ENCODE measurements at places on chromosomes 2 and 18.

DNA sequence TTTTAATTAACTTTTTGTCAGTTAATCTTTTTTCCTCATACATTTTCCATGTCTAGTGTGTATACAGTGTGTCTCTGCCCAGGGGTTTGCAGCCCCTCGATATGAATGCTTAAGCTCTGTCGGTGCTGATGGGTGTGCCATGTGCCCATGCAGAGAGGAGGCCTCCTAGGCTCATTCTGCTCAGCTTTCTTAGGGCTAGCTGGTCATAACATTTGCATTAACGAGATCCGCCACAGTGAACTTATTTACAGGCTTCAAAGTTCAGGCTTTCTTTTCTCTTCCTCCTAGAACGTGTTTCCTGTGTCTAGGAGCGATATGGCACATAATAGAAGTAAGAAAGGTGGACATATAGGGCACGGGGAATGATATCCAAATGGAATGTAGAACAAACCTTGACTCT lies 783.3 kb downstream of the PLCL1 start:
- DNase-seq, result no peak

- DNase-seq, result no peak
Observed at GRCh38 chr2:203818656-203819055, 48.9 kb upstream of the CTLA4 start.

DNA sequence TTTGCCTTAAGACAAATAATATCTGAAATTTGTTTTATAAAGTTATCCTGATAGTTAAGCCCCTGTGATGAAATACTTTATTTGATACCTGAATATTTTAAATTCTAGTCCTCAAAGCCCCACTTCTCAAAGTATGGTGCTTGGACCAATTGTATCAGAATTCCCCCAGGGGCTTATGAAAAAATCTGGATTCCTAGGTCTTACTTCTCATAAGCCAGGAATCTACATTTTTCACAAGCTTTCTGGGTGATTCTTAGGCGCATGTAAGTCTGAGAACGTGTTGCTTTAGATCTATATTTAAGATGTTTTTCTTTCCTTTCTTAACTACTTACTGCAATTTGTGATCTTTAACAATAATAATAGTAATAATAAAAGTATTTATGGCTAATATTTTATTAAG lies 53.1 kb downstream of the MYO1B start:
- no peak for DNase-seq

DNA sequence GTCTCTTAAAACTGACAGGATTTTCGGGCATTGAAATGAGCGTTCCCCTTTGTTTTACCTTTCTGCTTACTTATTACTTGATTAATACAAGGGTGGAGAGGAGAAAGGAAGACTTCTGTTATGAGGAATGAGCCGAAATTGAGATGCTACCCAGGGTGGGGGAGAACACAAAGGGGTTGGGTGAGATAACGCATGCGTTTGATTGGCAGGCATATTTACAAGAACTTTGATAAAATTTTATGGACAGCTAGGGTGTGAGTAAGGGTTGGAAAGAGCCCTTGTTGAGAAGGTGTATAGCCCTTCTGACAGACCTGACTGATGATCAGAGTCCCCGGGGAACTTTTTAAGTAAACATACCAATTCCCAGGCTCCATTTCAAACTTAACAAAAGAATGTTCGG lies 1.8 kb downstream of the RNF138 start:
- DNase-seq, result no peak

DNA sequence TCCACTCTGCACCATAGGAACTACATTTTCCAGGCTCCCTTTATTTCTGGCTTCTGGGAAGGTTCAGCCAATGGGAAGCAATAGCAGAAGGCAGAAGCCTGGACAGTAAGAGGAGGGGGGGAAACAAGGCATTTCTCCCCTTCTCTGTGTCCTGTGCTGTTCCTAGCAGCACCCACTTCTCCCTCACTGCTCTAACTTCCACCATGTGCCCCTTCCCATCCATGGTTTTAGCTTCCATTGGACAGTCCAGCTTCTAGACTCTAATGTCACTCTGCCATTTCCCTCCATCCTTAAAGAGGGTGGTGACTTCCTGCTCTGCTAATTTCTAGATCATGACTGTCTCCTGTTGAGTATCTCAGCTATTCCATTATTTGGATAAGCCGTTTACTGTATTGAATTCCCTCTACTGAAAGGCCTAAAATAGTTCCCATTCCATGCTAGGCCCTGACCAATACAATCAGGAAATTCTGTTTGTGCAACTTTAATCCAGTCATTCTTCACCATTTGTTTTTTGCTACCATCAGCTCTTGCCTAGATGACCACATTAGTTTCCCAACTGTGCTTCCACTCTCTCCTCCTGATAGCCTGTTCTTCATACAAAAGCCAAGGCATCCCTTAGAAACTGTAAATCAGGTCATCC lies 20.8 kb upstream of the LYPD1 start:
- DNase-seq, result no peak

GRCh38 chr2:126729896-126730295 lies 73.9 kb downstream of the GYPC start:
- no peak for DNase-seq

- DNase-seq, result no peak
Observed at GRCh38 chr18:48164116-48164515, 233.7 kb upstream of the SMAD2 start.

DNA sequence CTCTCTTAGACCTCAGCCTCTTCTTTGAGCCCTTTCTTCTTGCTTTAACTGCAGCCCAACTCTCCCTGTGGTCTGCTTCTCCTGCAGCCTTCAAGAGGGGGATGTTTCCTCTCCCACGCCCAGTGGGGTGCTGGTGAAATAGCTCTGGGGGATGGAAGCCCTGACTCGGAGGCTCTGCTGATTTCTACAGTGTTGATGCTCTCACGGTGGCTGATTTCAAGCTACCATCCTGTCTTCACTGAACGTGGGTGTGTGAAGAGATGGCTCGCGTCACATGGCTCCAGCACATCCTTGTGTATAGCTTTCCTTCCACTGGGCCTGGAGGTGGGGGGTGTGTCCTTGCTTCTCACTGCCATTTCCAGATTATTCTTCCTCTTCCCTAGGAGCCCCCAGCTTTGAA lies 20.0 kb downstream of the MPP4 start:
- peak; percentile 35 for DNase-seq

DNA sequence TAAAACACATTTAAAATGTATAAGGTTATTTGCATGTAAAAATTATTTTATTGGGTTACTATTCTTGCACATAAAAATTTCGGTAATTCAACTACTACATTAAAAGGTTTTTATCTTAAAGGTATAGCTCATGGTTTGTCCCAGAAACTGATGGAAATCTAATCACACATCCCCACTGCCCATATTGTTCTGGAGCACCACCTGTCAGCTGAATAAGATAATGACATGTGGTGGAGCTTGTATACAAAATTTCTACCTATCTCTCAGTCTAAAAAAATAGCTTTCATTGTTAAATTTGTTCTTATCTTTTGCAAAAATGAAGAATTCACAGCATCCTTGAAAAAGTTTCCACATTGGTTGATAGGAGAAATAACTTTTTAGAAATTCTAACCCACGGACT lies 18.3 kb downstream of the ERBB4 start:
- DNase-seq, result no peak

DNA sequence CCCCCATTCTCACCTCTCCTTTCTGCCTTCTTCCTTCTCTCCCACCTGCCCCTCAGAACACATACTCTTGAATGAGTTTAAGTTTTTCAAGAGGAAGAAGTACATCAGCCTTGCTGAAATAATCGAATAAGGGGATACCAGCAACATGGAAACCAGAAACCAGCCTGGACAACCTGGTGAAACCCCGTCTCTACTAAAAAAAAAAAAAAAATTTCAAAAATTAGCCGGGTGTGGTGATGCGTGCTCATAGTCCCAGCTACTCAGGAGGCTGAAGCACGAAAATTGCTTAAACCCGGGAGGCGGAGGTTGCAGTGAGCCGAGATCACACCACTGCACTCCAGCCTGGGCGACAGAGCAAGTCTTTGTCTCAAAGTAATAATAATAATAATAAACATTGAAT lies 75.0 kb upstream of the SLC1A4 start:
- DNase-seq, result no peak

GRCh38 chr2:196566961-196567666 lies 72.4 kb upstream of the CCDC150 start:
- no peak for DNase-seq

DNA sequence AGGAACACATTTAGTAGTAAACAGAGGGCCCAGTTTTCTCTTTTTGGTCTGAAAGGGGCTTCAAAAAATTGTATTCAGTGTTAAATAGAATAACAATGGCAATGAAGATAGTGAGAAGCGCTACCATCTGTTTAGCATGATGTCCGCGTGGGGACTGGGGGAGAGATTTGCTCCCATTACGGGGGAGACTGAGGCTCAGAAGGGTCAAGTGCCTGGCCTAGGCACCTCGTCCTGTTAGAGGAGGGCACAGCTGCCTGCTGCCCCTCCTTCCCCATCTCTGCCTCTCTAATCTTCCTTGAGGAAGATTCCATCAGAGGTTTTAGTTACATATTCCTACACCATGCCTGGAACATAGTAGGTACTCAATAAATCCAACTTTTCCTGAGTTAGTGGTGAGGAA lies 10.1 kb upstream of the TMEM185B start:
- no peak for DNase-seq

- no peak for DNase-seq
Observed at GRCh38 chr2:229725716-229726574, 11.6 kb upstream of the DNER start.

DNA sequence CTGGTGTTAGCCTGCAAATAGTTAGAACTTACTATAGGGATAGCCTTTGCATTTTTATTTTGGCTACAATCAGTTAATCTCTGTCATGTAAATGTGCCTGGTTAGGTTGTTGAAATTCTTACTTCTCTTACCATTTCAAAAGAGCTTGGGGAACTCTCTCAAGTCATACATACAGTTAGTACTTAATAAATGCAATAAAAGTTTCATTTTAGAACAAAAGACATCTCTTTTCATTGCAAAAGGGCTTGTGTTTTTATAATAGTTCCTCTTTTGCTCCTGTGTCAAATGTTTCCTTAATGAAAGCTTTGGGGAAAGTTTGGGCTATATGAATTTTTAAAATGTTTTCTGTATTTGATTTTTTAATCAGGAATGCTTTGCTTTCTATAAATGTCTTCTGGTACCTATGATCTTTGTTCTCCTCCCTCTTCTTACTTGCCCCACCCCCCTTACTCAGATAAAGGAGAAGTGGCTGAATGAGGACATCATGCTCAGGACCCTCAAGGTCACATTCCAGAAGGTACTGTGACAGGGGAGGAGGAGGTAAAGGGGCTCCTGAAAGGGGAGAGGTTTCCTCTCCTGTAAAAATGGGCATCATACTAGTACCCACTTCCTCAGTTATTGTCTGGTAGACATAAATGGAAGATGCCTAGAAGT lies 13.6 kb downstream of the PTPN18 start:
- no peak for DNase-seq

DNA sequence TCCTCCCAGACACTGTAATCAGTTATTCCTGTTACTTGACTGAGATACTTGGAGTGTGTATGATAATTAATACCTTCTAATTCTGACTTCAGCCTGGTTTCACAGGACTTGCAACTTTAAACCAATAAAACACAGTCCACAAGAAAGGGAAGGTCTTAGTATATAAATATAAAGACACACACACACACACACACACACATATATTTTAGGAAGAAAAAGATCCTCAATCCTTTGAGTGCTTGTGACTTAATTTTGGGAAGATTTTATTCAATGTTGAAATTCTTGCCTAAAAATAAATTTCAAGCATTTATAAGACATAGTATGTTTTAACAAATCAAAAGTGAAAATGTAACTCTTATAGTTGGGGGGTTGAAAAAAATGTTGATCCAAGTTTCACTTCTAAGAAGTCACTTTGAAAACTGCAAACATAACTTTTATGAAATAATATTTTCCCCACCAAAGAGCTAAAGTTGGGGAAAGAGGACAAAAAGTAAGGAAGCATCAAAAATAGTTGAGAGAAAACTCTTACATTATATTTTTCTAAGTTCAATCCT lies 824 bp upstream of the VPS54 start:
- no peak for DNase-seq

DNA sequence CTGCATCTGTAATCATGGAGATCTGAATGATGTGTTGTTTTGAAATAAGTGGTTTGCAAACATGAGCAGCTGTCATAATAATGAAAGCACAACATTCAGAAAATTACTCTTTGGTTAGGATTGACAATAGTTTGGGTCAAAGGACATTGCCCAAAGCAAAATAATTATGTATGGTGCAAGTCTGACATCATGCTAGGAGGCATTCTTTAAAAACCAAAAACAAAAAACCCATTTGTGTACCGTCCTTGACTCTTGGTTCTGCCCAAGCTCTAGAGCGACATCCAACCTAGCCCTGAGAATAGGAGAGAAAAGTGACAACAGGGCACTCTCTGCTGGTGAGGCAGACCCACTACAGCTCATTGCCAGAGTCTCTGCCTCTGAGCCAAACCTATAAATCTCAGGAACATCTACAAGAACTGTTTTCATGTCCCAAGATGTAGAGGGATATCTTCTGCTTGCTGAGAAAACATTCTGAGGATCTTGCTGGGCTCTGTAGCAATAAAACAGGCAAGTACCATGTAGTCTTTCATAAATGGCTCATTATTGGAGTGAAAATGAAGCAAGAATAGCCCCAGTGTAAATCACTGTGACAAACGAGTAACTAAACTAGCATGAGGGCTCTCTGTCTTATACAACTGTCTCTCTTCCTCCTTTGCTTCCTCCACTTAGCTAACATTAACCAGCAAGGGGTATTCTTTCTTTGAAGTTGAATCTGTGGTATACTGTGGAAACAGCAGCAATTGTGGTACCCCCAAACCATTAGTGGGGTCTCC lies 266.8 kb upstream of the CXCR4 start:
- peak; percentile 61 for DNase-seq

GRCh38 chr2:57330447-57330846 lies 716.2 kb upstream of the VRK2 start:
- DNase-seq, result no peak

Measured in suppressor macrophage (primary cell).